Activated CD4-positive, alpha-beta T cell treated with anti-CD3 and anti-CD28 coated beads for 36 hours (primary cell): ENCODE measurements at places on chromosomes 1 and 21. TPM values are rescaled to one million over a fixed set of nuclear protein-coding genes. Genes with fewer than 3 reads are reported as not detected.

Gene CHIA
- total RNA-seq = not detected

Gene DPYD
- total RNA-seq = 7.1 TPM

DNA sequence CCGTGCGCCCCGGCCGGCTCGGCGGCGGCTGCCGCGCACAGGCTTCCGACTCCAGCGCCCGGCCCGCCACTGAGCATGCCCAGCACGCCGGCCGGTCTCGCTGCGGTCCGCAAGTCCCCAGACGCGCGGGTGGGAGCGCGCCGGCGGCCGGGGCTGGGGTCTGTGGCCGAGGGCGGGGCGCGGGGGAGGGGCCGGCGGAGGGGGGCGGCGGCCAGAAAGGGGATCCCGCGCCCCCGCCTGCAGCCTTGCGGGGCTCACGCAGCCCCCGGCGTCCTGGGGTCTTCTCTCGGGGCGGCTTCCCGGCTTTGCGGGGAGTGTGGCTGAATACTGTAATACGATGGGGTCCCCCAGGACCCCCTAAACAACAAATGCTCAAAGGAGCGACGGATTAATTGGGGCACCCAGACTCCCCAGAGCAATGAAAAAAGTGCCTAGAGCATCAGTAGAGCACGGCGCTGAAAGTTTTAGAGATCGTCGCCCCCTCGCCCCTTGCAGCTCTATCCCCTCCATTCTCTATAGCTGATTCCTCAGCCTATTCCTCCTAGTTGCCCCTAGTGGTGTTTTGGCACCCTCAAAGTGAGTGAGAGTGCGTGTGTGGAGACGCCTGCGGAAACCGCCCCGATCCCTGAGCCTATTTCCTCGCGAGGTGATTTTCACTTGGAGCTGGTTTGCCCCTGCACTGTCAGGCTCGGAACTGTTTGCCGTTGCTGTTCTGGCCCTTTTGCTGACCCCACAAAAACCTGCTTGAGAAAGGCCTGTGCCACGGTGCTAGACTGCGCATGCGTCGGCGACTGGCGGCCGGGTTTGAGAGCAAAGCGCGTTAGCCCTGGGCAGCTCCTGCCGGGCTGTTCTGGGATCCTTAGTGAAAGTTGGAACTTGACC is at the start of gene VAV3:
VAV3 (minus strand) TSS at position 71 of the 882 bp plus-strand sequence. CDS start 311 bp downstream, outside the sequence.
- DNase-seq = peak; percentile 78

Gene TNFAIP8L2
- total RNA-seq = 18.4 TPM

DNA sequence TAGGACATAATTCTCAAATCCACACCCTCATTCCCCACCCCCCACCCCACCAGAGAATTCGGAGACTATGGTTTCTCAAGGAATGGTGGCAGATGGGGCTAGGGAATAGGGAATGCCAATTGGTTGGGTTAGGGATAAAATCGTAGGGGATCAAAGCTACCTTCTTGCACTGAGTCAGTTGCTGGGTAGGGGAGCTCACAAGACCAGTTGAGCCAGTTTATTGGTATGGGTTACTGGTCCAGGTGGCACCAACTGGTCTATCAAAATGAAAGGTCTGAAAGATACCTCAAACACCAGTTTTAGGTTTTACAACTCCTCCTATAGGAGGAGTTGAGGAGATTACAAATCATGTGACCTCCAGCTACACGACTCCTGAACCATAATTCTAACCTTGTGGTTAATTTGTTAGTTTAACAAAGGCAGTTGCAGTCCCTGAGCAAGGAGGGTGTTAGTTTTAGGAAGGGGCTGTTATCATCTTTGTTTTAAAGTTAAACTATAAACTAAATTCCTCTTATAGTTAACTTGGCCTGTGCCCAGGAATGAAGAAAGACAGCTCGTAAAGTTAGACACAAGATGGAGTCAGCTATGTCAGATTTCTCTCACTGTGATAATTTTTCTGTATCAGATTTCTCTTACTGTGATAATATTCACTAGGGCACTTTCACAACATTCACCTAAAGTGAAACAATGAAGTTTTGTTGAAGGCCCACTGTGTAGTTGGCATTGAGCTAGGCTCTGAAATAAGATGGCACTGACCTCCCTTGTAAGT is 2.5 kb downstream of the SHISAL2A start:
- DNase-seq = no peak

Gene PLPPR5
- not detected for total RNA-seq

Gene OR2T35
- total RNA-seq = not detected

GRCh38 chr1:89906088-89906487 is 85.3 kb downstream of the LRRC8D start:
- DNase-seq = no peak

DNA sequence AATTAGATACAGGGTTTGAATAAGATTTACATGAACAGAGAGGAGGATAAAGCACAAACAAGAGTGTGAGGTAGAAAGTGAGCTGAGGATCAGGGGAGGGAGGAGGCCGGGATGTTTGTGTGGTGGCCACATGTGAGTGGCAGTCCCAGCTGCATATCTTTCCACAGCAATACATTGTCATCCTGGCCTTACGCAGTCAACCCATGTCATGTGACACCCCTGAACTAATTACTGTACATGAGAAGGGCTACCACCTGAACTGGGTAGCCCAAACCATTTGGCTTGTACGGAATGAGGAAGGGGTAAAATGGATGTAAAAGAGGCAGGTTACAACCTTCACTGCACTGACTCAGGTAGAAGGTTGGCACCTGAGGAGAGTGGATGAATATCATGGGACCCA is 4.2 kb downstream of the SLAMF7 start:
- no peak for DNase-seq

Gene C4BPA
- not detected for total RNA-seq

Gene HMGB4
- total RNA-seq = not detected

GRCh38 chr1:239993366-239993765 is 98.3 kb upstream of the FMN2 start:
- DNase-seq = no peak

Gene SLC1A7
- total RNA-seq = not detected

DNA sequence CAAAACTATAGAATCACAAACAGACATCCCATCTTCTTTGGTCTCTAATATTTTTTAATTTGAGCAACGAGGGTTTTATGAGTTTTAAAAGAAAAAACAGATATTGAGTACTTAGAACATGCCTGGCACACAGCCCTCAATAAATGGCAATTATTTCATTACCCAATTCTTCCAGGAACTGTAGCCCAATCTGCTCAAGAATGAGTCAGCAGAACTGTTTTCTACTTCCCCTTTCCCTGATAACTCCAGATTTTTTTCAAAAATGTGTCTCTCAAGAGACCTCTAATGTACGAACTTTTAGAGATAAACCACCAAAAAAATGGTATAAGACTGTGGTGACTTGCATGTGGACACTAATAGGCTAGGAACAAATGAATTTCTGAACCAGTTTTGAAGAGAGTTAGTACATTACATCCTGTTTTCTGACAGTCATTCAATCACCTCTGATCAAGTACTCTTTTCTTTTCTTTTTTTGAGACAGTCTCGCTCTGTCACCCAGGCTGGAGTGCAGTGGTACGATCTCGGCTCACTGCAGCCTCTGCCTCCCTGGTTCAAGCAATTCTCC is 11.5 kb downstream of the ABL2 start:
- DNase-seq = no peak

Gene HTR6
- total RNA-seq = 1.1 TPM
